DMS 273 treated with DMSO at 0.1 percent for 48 hours (cell line): ENCODE measurements at places on chromosomes 6 and 20.

DNA sequence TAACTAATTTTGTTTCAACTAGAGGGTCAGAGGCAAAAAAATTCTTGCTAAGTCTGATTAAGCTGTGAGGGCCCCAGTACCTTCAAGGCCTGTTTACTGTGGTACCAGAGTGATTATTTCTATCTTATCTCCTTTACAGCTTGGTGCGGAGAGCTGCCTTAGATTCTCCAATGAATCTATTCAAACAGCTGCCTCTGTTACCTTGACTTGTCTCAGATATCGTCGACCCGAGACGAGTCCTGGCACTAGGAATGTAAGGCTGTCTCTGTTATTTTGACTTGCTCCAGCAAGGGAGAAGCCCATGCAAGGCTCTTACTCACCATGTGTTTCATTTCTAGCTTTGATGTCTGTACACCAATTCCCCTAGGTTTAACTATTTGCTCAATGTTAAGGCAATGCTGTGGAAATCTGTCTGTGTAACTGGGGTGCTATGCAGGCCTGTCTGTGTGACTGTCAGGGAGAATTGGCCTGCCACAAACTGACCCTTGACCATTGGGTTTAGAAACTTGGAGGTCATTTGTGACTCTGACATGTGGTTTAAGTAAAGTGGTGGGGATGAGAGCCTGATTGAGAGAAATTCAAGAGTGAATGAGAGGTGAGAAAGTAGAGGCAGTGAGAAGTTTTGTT lies 10.4 kb upstream of the FKBPL start:
- no peak for DNase-seq

DNA sequence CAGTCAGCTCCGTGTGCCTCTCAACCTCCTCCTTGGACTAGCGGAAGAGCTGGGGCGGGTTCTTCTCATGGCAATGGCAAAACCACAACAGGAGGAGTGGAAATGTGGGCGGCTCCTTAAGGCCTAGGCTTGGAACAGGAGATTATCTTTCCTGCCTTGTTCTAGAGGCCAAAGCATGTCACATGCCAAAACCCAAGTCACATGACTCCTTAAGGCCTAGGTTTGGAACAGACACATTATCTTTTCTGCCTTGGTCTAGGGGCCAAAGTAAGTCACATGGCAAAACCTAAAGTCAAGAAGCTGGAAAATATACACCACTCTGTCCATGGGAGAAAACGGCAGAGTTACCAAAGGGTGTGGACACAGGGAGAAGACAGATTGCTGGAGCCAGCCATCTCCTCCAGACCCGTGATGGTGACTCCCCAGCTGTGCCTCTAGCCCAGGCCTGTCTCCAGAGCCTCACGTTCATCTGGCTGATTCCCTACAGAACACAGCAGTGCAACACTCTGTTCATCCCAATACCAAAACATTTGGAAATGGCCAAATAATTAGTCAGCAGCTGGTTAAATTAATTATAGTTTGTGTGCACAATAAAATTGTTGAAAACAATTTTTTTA lies 34.2 kb downstream of the ANKRD60 start:
- DNase-seq, result no peak

- DNase-seq, result no peak
Observed at GRCh38 chr20:57375652-57376230, 15.5 kb upstream of the RBM38 start.

DNA sequence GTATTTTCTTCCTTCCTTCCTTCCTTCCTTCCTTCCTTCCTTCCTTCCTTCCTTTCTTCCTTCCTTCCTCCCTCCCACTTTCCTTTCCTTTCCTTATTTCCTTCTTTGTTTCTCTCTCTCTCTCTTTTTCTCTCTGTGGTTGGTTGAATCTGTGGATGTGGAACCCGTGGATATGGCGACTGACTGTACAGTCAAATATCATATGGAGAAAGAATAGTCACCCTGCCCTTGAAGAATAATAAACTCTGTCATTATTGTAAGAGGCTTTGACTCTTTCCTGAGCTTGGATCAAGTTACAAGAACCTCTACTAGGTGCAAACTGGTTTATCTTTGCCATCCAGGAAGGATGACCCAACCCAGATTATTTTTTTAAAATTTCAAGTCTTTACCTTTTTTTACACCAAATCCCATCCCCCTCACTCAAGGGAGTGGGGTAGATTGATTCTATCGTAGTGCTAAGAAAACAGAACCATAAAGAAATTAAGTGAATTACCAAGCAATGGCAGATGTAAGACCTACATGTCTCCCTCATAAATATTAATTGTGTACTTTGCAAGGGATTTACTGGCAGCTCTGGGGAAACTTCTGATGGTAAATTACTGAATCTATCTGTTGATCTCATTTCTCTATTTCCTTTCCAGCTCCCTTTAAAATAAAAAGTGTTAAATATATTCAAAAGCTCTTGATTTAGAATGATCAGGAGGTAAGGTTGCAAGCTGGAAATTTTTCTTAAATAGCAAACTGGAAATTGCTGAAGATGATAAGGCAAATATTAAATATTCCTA lies 667.5 kb downstream of the UTRN start:
- no peak for DNase-seq

DNA sequence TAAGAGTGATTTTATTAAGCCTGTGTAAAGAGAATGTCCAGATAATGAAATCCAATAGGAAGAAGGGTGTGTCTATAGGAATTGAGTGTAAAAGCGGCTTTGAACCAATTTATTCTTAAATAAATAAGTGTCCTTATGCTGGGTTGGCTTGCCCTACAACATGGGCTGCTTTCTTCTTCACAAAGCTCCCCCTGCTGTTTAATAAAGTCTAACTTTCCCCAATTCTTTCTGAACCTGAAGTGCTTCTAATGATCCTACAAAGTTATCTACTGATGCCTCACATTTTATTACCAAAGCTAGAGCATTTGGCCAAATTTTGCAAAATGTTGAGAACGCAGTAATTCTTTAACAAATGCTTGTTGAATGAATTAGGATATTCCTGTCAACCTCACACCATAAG lies 36.3 kb upstream of the SIRT5 start:
- peak; percentile 60 for DNase-seq

DNA sequence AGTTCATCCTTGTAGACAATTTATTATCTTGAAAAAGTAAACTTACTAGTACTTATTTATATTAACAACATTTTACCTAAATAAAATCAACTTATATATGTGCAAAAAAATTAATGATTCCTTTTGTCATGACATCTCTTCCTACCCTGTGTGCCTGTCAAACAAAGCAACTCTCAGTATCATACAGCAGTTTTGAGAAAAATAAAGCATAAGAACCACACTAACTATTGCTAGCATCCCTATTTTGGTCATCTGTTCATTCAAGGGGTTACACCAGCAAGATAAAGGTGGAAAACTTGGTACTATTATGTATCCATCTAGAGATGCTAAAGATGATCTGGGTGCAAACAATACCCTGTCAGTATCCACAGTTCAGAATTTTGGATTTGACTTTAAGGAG lies 7.4 kb upstream of the HLA-DRB1 start:
- DNase-seq, result no peak

GRCh38 chr6:55659304-55659703 lies 80.3 kb upstream of the HMGCLL1 start:
- no peak for DNase-seq

- DNase-seq, result no peak
Observed at GRCh38 chr20:14454296-14454695, 116.9 kb upstream of the FLRT3 start.

DNA sequence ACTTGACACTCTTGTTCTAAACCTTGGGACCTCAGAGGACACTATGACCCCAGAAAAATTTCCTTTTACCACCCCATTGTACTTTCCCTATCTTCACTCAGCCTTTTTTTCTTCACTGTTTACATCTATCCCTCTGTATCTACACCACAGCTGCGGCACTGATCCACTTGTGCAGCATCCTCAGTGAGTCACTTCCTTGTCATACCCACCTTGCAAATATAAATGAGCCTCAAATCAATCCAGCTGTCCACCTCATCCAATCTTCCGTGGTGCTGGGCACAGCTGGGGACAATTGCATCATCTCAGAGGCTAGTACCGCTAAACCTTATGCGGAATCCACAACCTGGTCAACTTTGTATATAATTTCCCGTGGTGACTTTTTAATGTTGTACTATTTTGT lies 710.5 kb downstream of the QKI start:
- DNase-seq, result no peak

GRCh38 chr6:157213907-157214565 lies 109.3 kb downstream of the TMEM242 start:
- no peak for DNase-seq

DNA sequence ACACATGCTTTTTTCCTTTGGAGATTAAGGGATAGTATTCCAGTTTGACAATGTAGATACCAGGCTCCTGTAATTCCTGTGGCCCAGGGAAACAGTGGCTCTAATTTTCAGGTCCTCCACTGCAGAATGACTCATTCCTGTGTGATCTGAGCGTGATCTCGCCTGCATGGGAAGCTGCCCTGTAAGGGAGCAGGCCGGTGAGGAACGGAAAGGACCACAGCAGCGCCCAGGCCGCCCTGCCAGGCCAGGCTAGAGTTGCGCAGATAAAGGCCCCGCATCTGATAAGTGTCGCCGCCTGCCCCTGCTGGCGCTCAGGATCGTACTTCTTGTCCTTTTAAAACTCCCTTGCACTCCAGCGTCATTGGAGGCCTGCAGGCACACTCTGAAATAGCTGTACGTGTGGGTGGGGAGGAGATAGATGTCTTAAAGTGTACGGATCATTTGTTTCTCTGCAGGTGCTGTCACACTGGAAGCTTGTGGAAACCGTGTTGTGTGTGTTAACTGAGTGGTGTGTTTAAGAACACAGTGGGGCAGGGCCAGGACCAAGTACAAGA lies 60.7 kb downstream of the SYNJ2 start:
- no peak for DNase-seq

DNA sequence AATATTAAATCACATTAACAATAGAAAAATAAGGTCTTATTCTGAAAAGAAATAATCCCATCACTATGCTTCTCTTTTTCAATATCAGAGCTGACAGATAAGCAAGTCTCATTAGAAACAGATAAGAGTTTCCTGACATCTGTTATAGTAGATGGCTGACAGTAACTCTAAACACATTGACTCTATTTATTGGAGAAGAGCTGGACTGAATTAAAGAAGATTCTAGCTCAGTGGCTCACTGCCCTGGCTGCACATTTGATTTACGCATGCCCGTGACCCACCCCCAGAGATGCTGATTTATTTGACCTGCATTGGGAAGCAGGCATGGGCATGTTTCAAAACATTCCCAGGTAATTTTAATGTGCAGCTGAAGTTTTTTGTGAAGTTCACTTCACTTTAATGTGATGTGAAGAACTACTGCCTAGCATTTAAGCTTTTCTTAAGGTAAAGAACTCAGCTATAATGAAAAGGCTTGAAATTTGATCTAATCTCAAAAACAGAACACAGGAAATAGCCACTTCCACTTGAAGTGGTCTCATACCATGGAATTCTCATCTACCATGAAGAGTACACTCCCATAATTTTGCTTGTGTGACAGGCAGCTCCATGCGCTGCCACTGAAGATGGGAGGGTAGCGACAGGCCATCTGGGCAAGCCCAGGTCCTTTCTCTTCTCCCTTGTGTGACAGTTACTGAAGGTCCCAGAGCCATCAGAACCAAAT lies 162.3 kb downstream of the TPBG start:
- no peak for DNase-seq

DNA sequence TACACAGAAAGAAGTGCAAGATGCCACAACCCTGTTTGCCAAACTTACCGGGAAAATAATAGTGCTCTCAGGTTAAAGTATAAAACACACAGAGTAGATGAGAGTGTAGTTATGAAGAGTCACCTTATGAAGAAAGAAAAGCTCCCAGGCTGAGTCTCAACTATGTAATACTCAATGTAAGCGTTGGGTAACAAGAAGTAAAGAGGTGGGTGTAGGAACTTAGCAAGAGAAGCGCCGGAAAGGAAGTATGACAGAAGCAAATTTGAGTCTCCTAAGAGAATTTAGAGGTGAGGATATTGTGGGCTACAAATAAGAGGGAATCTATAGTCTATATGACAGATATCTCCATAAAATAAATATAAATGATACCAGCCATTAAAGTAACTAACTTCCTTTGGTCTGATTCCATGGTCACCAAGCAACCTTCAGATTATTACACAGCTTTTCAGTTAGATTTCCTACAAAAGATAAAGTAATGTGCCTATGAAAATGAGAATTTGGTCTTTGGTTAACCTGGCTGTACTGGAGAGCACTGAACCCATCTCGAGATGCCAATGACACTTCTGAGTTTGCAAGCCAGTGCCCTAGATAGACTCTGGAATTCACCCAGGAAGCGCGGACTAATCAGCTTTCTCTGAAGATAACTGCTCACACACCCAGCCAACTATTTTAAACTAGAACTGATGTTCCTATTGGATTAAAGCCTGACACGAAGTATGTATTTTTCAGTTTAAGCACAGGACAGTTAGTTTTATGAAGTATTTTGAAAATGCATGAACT lies 1.8 kb downstream of the TUBE1 start:
- no peak for DNase-seq

GRCh38 chr6:143964674-143965081 lies 43.4 kb downstream of the PLAGL1 start:
- DNase-seq, result no peak

GRCh38 chr6:53910834-53911233 lies 116.0 kb downstream of the LRRC1 start:
- no peak for DNase-seq

GRCh38 chr20:16363506-16364319 lies 209.5 kb downstream of the KIF16B start:
- no peak for DNase-seq

- DNase-seq, result no peak
Observed at GRCh38 chr20:58077282-58077681, 151.2 kb downstream of the ANKRD60 start.

DNA sequence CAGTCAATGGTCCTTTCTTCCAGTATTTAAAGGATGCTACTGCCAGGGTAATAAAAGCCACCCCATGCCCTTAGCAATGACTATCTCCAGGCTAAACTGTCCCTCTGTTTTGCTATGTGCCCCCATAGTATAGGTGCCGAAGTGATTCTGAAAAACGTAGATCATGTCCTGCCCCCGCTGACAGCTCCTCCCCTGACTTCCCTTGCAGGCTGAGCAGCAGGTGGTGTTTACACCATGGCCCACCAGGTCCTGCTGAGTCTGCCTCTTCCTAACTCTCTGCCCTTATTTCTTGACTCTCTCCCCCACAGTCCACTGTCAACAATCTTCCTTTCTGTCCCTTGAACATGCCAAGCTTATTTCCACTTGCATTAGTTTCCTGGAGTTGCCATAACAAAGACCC lies 352.5 kb upstream of the TSHZ2 start:
- DNase-seq, result no peak

GRCh38 chr6:111662794-111663593 lies 57.3 kb upstream of the TRAF3IP2 start:
- DNase-seq, result no peak
